ENCODE measurements at places on chromosomes 1 and 21. TPM values are rescaled to one million over a fixed set of nuclear protein-coding genes. Genes with fewer than 3 reads are reported as not detected.

DNA sequence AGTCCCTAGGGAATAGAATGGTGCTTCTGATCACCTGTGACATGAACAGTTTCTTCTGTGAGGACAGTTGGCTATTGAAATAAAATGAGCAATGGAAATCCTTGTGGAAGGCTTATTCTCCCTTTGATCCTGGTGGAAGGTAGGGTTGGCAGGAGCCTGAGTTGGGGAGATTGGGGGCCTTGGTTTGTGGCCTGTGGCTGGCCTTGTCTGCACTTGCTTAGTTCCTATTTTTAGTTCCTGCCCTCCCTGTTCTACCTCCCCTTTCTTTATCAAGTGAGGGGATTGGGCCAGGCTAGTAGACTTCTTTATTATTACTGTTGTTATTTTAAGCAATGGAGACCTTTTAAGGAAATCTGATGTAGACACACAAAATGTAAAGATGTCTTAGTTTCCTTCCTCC lies 8.2 kb downstream of the DMRTB1 start:
- DNase-seq: no peak

DNA sequence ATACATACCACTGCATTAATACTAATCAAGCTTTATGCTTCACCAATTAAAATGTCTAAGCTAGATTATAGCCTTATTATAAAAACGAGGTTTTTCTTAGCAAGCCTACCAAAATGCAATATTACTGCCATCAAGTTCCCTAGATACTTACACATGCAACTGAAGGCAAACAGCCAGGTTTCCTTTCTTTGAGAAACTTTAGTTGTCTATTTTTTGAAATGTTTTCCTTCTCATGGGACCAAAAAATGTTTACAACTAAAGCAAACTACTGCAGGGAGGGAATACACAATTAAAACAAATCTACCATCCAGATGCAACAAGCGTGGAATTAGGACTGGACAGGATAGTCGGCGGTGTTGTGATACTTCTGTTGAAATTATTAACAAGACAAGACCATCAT lies 1.3 kb downstream of the ZNF644 start:
- DNase-seq: no peak

Gene RHBDL2
- total RNA-seq: not detected

Gene FAM72D
- not detected for total RNA-seq

- no peak for DNase-seq
These were observed 22.4 kb downstream of the SLC35A3 start for GRCh38 chr1:99992044-99992722.

DNA sequence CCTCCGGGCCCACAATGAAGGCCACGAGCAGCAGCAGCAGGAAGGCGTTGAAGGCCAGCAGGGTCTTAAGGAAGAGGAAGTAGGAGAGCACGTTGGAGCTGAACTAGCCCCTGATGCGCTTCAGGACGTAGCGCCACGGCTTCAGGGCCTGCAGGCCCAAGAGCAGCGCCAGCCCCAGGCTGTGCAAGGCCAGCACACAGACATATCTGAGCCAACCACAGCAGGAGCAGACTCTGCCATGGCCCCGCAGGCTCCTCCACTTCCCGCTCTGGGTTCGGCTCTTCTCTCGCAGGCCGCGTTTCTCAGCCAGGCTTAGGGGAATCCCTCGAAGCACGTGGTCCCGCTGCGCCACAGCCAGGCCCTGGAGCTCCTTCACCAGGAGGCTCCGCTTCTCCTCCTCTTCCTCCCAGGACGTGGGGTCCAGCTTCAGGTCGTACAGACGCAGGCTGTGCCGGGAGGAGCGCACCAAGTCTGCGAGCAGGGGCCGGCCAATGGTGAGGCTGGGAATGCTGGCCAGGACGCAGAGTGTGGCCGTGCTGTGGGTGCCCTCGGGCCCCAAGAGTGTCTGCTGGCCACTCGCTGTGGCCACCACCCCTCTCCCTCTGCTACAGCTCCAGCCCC lies 41.7 kb downstream of the ZNF691 start:
- no peak for DNase-seq

GRCh38 chr1:20735581-20736111 lies 3.1 kb upstream of the SH2D5 start:
- no peak for DNase-seq

DNA sequence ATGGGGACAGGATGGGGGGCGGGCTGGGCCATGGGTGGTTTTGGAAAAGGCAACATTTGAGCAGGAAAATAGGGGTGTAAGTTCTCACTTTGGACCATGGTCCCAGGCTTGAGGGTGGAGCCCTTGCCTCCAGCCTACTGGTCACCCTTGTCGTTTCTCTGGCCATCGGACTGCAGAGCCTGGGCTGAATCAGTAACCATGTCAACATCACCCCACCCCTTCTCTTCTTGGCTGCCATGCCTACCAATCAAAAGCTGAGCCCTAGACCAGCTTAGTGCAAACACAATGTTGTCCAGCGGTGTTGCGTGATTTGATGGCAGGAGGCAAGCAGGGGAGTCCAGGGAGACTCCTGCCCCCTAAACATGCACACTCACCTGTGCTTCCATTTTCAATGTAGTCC lies 231.0 kb upstream of the KAZN start:
- no peak for DNase-seq

DNA sequence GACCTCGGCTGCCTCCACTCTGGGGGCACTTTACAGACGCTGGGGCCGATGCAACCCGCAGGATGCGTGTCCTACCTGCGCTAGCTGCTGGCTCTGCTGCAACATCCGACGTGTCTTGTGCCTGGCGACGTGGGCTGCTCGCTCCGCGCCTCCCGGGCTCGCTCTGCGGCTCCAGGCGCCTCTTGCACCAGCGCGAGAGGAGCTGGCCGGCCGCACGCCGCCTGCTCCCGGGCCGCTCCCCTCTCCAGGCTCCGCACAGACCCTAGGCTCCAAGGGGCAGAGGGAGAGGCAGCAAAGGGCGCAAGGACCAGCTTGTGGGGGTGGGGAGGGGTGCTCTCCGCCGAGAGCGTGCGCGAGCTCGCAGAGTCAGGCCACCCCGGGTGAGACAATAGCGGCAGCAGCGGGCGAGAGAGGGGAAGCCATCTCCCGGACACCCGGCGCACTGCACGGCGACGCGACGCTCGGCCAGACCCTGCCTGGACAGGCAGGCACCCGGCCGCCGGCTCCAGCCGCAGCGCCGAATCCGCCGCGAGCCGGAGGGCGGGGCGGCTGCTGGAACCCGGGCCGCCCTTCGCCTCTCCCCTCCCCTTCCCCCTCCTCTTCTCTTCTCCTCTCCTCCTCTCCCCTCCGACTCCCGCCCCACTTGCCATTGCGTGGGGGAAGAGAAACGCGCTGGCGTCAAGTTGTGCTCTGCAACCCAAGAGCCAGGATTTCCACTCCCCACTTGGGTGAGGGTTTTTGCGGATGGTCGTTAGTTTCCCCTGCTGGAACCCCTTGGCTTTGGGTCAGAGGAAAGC lies at the start of gene PIK3C2B:
PIK3C2B (minus strand) TSS at position 525 of the 797 bp plus-strand sequence. CDS start 25,003 bp downstream, outside the sequence.
- DNase-seq: peak; percentile 90

DNA sequence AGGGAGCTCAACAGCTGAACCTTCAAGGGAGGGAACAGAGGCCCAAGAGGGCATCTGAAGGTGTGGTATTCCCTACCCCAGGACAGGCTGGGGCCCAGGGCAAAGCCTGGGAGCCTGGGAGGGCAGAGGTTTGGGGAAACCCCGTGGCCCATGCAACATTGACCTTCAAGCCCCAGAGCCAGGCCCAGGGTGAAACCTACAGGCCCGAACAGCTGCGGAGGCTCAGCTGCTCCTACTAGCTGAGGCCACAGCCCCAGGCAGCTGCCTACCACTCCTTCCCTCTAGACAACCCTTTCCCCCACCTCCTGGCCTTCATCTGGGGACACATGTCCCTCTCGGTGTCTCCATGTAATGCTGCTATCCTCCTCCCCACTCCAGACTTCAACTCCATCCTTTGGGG lies 3.2 kb downstream of the LAD1 start:
- DNase-seq: no peak

- DNase-seq: no peak
These were observed 50.0 kb upstream of the BOLA1 start for GRCh38 chr1:149849111-149849946.

Gene SLC45A1
- 1.8 TPM for total RNA-seq

Gene SPRR1B
- total RNA-seq: not detected

DNA sequence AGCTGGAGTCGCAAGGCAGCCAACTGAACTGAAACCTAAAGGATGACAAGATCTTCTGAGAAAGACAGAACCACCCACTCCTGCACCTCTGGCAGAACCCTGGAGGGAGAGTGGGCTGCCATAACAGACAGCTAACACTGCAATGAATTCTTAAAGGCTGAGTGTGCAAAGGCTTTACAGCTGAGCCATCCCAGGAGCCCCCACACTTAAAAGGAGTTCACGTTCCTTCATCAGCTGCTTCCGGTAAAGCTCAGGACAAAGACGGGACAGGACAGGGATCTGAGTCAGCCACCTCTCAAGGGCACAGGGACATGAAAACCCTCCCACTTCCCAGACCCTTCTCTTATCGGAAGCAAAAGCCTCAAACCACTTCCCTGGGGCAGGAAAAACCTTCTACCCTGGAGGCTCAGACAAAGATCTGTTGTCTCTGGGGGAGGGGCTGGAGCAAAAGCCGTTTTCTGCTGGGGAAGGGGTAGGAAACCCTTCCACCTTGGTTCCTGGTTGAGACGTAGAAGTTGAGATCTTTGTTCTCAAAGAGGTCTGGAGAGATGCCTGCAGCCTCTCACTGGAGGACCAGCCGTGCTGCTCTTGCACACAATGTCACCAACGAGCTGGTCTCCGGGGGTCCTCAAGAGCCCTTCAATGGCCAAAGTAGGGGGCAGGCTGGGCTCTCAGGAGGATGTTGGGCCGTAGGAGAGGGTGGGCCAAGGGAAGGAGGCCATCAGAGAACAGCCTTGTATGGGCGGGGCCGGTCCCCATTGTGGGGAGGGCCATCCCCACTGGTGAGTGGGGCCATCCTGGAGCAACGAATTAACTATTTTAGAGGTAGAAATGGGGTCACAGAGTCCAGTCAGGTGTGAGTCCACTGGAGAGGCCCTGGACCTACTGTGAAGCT lies 452.4 kb downstream of the PTPRU start:
- peak; percentile 63 for DNase-seq

DNA sequence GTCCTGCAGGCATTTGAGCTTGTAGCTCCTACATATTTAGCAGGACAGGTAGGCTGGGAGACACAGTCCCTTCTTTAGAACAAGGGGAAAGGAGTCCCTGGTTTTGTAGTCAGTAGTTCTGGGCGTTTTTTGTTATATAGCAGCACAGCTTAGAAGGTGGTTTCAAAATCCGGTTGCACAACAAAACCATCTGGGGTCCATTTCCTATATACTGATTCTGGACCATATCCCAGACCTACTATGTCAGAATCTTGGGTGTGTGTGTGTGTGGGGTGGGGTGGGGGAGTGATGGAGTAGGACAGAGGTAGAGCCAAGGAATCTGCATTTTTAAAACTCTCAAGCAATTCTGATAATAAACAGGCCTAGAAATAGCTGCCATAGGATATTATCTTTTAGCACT lies 21.6 kb downstream of the METTL13 start:
- DNase-seq: no peak

- no peak for DNase-seq
These were observed 132.9 kb downstream of the LRRIQ3 start for GRCh38 chr1:74065081-74065480.

DNA sequence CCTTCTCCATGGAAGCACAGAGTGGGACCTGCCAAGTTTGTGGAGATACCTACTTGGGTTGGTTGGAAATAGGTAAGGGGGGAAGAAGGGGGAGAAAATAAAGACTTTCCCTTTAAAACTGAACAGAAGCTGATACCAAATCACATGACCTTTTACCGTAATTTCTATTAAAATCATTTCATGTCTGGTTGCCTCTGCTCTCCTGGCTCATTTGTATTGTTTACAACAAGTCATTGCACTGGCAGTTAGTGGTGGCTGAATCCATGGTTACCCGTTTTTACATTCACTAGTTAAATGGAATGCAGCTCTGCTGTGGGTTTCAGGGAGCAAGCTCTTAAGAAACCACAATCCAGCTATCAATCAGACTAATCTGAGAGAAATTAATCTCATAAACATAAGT lies 353.7 kb upstream of the ESRRG start:
- no peak for DNase-seq

- DNase-seq: no peak
These were observed 423.5 kb upstream of the PROX1 start for GRCh38 chr1:213564215-213564659.

- DNase-seq: no peak
These were observed 59.6 kb downstream of the RUNX1 start for GRCh38 chr21:34989337-34990151.

DNA sequence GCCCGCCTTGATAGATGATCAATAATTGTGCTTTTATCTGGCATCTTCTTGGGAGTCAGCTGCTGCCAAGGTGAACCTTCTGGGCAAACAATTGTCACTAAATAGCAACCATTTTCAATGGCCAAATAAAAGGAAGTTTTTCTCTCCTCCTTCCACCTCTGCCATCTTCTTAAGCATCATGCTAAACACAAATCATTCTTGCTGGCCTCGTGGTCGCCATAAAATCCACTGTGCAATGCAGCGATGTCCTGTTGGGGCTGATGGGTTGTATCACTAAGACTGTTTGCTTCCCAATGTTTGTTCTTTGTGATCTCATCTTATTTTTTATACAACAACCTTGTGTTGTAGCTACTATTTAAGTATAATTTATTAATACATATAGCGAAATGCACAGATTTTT lies 8.0 kb downstream of the MAN1C1 start:
- no peak for DNase-seq

Gene SPATA45
- total RNA-seq: not detected

DNA sequence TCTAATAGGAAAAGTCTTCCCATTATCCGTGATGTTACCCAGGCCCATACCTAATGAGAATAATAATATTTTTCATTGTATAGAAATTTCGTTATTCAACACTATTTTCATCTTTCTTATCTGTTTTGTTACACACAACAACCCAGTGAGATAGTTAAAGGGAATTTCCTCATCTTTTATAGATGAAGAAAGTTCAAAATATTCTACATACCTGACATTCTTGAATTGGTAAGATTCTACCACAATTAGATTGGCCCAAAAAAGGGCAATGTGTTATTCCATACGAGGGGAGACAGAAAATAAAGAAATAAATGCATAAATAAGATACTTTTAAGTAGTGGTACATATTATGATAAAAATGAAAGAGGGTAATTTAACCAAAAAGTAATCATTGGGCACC lies 405.5 kb upstream of the ADAMTS5 start:
- DNase-seq: no peak

GRCh38 chr1:59298710-59299346 lies 1.9 kb downstream of the FGGY start:
- no peak for DNase-seq

GRCh38 chr1:177487481-177487880 lies 316.7 kb downstream of the BRINP2 start:
- DNase-seq: no peak

Gene KIF26B
- 1.1 TPM for total RNA-seq
